ENCODE measurements at places on chromosomes 16 and 17.

DNA sequence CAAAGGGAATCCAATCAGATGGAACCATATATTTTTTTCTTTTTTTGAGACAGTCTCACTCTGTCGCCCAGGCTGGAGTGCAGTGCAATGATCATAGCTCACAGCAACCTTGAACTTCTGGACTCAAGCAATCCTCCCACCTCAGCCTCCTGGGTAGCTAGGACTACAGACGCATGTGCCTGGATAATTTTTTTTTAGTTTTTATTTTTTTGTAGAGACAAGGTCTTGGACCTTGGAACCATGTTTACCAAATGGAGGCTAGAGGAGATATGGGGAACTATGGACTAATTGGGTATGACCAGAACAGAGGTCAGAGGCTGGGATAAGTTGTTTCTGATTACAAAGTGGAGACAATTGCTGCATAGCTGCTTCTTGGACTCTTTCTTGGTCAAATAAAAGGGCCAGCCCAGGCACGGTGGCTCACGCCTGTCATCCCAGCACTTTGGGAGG is 41.2 kb upstream of the ADCY9 start:
- DNase-seq, result no peak

GRCh38 chr16:63617990-63618763 is 1503.7 kb downstream of the CDH11 start:
- DNase-seq, result no peak

- DNase-seq, result no peak
Measured at GRCh38 chr17:77147357-77147801, 6.6 kb downstream of the SEC14L1 start.

GRCh38 chr17:60139438-60140285 is 10.1 kb upstream of the CA4 start:
- DNase-seq, result peak; percentile 68

All from CD4-positive, CD25-positive, alpha-beta regulatory T cell (primary cell).